ENCODE measurements at places on chromosomes 5 and 9.

DNA sequence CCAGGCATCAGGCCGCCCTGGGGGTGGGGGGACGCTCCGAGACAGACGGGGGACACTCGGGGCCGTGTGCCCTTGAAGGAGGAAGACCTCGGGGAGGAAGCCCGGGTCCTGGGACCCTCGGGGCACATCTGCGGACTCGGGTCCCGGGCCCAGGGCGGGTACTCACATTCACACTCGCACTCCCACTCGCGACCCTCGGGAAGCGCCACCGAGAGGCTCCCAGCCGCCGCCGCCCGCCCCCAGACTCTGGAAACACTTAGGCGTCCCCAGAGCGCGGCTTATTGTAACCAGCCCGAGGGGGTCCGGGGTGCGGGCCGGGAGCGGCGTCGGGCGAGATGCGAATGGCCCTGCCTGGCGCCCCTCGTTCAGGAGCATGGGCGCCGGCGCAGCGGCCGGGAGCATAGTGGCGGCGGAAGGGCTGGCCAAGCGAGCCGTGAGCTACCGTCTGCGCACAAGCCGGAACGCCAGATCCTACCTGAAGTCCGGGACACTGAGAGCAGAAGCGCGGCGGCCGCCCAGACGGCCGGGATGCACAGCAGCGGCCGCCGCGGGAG is 559 bp downstream of the ROR2 start:
- no peak for DNase-seq

GRCh38 chr9:128053560-128053959 is 13.6 kb downstream of the NAIF1 start:
- no peak for DNase-seq

DNA sequence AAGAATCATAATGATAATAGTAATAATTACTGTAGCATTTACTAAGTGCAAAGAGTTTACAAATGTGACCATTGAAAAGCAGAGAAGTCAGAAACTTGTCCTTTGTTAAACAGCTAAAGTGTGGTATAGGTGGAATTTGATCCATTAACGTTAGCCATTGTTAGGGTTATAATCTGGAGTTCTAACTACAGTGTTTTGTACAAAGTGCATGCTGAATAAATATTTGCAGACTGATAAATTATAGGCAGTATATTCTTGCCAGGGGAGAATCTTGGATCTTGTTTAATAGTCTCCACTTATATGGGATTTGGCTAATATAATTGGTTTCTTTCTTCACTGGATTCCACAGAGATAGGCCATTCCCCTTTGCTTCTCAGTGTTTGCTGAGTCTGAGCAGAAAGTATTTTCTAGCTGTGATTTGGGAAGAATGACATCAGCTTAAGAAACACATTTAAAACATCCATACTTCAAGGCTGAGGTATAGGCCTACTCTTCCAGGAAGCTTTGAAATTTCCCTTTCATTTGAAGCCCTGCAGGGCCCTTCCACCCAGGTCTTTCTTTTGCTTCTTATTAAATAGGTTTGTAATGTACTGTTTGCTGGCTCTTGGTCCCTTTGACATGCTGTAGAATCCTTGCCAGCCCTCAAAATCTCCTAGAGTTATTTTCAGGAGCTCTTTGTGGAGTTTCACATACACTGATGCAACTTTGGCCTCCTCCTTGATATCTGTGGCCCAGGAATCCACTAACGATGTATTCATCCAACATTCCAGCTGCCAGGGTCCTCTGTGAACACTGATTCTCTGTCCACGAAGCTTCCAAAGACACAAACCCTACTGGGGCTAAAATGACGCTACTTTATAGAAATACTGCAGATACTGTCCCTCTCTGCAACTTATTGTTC is 51.4 kb downstream of the ATP10B start:
- no peak for DNase-seq

DNA sequence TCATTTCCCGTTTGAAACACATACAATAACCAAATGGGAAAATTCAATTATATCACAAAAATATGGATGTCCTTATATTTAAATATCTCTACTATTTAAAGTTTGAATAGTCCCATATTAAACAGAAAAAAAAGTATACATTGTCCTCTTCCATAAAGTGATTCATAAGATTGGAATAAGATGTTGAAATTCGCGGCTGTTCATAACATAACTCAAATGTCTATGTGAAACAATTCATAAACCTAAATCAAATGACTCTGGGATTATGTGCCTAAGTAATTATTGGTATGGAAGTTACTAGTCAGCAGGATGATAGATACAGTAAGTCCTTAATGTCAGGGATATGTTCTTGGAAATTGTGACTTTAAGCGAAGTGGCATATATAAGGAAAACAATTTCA is 3.9 kb upstream of the EFNA5 start:
- DNase-seq, result no peak

DNA sequence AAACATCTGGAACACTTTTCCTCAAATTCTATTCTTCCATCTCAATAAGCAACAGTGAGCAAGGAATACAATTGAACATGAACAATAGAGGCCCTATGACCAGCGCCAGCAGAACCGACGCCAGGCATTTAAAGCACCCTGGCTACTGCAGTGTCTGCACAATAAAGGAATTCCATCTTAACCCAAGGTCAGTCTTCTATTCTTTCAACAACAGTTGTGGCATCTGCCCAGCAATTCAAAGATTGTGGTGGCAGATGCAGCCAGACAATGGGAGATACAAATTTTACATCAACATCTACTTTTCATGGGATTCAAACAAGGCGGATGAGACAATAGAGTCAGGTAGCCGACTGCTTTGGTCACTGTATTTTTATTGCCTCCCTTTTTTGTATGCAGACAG is 65.9 kb downstream of the ELL2 start:
- DNase-seq, result no peak

Data from activated naive CD4-positive, alpha-beta T cell treated with anti-CD3 and anti-CD28 coated beads, Interleukin-2, amount 50 U/mL, for 16 hours (primary cell).